Fibroblast of villous mesenchyme (primary cell): ENCODE measurements at places on chromosomes 5 and 9.

- DNase-seq = no peak
Measured at GRCh38 chr5:34905564-34905963, 9.7 kb downstream of the RAD1 start.

GRCh38 chr9:136695955-136696354 is 8.7 kb upstream of the AGPAT2 start:
- DNase-seq = no peak

- no peak for DNase-seq
Measured at GRCh38 chr5:106481374-106481773, 1189.4 kb downstream of the EFNA5 start.

GRCh38 chr5:61588216-61588615 is 256.2 kb downstream of the ZSWIM6 start:
- DNase-seq = no peak

DNA sequence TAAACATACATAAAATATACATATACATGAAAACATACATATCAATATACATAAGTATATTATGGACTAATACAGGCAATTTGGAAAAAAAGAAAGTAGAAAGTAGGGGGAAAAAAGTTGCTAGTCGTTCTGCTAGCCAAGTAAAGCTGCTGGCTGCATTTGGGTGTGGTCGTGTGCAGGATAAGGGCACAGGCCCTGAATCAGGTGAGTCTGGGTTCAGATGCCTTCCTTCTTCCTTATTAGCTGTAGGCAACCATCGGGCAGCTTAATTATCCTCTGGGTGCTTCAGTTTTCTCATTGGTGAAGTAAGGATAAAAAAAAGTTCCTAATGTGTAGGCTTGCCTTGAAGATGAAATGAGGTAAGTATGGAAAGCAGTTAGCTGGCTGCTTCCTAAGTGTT is 59.2 kb upstream of the SPRY4 start:
- DNase-seq = no peak

GRCh38 chr9:76516871-76517270 is 57.9 kb downstream of the GCNT1 start:
- DNase-seq = no peak

GRCh38 chr5:100950985-100951384 is 47.9 kb upstream of the ST8SIA4 start:
- DNase-seq = no peak

GRCh38 chr5:103511554-103511885 is 51.1 kb downstream of the NUDT12 start:
- no peak for DNase-seq

- peak; percentile 86 for DNase-seq
Measured at GRCh38 chr5:153551537-153552079, 61.1 kb downstream of the GRIA1 start.

DNA sequence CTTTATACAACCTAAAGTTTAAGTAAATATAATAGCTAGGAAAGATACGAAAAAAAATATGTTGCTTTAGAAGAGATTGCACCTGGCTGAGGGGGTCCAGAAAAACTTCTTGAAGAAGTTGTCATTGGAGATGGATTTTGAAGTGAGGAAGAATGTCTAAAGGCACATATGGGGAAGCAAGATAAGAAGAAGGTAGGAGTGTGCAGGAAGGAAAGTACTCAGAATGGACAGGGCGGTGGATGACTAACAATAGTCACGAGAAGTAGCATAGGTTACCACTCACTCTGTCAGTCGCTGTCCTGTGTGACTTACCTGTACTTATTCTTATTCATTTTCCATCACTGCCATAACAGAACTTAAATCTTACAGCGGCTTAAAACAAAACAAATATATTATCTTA is 251.6 kb downstream of the GRIA1 start:
- no peak for DNase-seq

DNA sequence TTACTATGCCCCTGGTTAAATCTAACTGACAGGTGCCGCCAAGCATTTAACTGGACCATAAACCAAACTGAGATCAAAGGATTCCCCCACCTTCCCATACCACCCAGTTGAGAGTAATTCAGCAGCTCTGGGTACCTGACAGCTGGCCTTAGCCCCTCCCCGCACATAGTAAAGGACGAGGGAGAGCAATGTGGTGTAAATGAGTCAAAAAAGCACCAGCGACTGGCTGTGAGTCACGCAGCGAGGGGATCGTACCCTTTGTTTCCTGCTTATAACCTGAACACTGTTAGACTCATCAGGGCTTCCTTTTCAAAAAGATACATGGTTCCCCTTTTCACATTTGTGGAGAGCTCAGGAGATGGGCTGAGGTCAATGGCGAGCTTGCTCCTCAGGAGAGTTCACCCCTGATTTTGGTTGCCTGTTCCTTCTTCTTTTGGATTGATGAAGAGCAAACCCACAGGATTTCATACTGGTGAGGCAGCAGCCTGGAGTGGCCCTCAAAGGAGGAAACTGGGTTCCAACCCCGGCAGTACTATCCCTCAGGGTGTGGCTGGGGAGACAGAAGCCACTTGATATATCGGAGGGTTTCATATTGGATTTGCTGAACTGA is 71.5 kb downstream of the ANKRD33B start:
- no peak for DNase-seq

DNA sequence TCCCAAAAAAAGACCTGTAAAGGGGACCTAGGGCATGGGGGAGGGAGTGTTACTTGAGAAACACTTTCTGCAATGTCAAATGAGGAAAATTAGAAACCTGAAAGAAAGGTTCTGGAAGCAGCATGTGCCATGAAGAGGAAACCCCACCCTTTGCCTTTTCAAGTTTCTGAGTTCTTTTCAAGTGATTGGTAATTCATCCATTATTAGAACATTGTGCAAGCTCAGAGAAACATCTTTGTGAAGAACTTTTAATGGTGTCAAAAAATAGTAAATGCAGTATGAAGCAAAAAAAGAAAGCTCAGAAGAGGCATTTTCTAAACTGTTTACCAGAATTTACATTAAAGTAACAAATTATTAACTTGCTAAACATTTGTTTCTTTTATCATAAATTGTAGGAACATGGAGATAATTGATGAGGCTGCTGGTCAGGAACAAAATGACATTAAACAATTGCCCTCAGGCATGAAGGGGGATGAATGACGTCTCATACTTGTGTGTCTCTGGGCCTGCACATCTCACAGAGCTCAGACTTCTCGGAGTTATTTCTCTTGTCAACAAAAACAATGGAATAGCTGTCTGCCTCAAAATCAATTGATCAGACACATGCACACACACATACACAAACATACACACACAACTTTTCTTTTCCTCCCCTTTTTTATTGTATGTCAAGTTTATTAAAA is 1946.0 kb upstream of the CDH6 start:
- no peak for DNase-seq

DNA sequence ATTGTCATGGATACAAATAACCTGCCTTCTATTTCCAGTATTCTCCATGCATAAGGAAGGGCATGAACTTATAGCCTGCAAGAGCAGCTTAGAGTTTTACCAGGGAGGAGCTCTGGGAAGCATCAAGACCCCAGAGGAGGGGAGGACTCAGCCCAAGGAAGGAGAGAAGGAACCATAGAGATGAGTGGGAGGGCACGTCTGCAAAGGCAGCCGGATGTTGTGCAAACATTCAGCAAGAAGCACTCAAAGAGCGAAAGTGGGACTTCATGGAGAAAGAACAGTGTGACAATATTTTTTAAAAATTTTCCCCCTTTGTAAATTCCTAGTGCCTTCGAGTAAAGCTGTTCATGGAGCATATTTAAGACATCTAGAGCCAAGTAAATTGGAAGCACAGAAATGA is 270.1 kb upstream of the PTGER4 start:
- DNase-seq = no peak

DNA sequence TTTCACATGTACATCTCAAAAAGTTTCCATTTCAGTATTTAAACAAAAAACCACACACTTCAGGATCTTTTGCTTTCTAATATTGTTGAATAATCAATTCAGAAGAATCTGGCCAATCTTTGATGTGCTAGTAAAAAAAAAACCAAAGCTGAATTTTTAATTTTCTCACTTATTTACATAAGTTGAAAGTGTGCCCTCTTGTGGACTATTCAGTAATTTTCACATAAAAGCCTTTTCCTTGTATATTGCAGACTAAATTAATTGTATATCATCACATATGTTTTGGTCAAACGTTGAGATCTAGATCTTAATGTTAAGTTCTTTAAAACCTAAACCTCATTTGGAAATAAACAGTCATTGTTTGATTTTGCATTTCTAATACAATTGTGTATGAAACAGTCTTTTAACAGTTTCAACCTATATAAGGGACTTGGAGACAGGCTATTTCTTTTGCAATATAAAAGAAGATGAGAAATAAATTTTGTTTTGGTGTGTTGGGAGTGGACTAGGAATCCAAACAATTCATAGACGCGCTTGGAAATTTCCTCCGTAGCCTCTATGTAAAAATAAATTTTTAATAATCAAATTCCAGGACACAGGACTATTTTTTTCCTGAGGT is 68.1 kb downstream of the NIPBL start:
- peak; percentile 78 for DNase-seq

- peak; percentile 31 for DNase-seq
Measured at GRCh38 chr9:27198190-27198589, 89.2 kb downstream of the TEK start.

DNA sequence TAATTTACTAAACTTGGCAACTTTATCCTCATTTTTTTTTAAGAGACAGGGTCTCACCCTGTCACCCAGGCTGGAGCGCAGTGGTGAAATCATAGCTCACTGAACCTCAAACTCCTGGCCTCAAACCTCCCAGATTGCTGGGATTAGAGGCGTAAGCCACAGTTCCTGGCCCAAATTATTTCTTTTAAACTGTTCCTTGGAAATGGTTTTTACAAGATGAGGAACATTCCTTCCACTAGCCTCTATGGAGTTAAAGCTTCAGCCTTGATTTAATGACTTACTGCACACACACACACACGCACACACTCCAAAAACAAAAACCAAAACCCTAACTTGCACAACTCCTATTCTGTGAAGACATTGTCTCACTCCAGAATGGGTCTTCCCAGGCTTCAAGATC is 77.2 kb upstream of the TARS1 start:
- DNase-seq = peak; percentile 54

GRCh38 chr9:4098031-4098430 is 201.8 kb downstream of the GLIS3 start:
- peak; percentile 71 for DNase-seq

GRCh38 chr5:16871746-16872339 is 64.2 kb downstream of the MYO10 start:
- peak; percentile 95 for DNase-seq

DNA sequence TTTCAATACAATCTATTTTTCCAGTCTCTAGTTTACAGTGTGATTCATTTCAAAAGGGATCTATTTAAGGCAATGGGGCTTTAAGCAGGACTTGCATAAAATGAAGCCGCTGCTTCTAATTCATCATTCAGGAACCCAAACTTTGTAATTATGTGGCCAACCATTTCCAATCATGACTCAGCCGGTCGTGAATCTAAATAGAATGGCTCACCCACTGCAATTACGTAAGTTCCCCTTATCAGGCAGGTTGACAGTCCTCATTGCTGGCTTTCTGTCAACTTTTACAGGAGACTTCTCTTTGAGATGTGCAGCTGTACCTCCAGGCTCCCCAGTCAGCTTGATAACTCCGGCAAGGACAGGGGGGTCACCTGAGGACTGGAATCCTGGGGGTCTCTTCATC is 152.8 kb upstream of the DAP start:
- DNase-seq = peak; percentile 89

- DNase-seq = no peak
Measured at GRCh38 chr9:136222906-136223285, 18.0 kb upstream of the LHX3 start.

DNA sequence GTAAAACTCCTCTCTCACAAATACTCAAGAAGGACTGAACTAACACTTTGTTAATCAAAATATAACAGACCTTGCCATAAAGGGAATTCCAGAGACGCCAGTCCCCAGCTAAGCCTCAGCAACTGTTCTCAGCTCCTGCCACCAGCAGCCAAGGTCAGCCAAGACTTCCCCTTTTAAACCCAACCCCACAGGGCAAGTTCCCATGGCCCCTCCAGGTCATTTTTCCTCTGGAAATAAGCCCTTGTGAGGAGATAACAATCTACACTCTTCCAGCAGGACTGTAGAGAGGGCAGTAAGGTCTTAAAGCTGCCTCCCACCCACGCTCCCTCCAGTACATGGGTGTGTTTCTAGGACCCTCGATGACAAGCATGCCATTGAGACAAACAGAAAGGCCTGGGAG is 78.3 kb downstream of the DPYSL3 start:
- no peak for DNase-seq

GRCh38 chr5:116448450-116448849 is 126.2 kb downstream of the SEMA6A start:
- DNase-seq = no peak

DNA sequence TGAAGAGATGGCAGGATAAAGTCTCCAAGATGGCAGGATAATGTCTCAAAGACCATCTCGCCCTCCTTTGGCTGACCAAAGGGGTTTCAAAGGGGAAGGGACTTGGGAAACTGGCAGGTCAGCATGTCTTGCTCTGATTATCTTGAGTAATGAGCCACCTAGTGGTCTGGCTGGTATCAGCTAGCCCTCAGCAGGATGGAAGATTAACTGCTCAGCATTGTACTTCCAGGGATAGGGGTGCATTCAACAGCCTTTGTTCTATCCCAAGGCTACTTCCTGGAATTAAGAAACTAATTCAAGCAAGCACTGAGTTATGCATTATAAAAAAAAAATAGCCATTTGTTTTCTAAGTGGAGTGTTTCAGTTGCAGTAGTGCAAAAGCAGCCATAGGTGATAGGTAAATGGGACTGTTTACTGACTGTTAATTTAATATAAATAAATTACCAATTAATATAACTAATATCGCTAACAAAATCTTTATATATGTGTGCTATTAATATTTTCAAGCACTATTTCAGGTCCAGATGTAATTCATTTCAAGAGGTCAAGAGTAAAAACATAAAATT is 555.5 kb downstream of the CDH9 start:
- peak; percentile 1 for DNase-seq

GRCh38 chr9:106704056-106704615 is 158.8 kb upstream of the ZNF462 start:
- DNase-seq = no peak

- DNase-seq = no peak
Measured at GRCh38 chr5:107698286-107698685, 27.5 kb upstream of the EFNA5 start.

DNA sequence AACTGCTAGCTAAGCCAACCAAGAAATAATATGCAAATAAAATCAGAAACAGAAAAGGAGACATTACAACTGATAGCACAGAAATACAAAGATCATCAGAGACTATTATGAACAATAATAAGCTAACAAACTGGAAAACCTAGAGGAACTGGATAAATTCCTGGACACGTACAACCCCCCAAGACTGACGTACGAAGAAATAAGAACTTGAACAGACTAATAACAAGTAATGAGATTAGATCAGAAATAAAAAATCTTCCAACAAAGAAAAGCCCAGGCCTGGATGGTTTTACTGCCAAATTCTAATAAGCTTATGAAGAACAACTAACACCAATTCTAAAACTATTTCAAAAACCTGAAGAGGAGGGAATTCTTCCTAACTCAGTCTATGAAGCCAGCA is 67.9 kb downstream of the EPB41L4A start:
- no peak for DNase-seq
